ENCODE measurements at places on chromosomes 12 and 14.

GRCh38 chr12:27424631-27425230 is 21.8 kb upstream of the SMCO2 start:
- DNase-seq, result no peak

DNA sequence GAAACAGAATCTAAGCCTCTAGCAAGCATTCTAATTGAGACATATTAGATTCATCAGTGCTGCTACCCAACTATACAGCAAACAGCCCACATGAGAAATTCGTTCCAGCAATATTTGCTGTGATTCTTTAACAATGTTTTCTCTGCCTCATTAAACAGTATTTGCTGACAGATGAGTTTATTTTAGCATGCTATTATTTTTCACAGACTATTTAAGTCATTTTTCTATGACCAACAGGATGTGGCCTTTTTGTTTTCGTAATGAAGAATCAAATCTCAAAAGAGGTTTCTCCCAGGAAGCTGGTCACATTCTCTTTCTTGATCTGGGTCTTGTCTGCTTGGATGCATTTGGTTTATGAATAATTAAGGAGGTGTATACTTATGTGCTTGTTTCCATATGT is 23.2 kb upstream of the SERPINA12 start:
- no peak for DNase-seq

DNA sequence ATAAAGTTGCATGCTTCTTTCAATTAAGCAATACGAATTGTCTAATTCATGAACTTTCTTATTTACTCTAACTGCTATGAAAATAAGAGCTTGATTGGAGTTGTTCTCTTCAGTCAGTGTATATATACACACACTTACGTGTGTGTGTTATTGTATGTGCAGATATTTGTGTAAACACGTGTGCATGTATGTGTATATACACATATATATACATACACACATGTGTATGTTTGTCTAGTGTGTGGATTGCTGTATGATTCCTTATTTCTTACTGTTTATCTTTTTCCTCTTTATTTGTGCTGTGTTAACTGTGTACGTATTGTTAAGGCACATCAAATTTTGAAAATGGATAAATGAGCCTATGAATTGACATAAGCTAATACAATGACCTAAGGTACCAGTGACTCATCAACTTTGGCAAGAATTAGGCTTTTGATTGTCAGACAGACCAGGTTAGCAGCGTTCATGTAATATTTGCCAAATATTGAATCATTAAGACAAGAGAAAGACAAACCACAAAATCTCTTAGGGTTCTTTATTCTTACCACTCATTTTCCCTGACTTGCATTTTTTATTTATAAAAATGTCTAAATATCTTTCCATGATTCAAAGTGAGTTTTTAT is 423.9 kb downstream of the SOX5 start:
- no peak for DNase-seq

DNA sequence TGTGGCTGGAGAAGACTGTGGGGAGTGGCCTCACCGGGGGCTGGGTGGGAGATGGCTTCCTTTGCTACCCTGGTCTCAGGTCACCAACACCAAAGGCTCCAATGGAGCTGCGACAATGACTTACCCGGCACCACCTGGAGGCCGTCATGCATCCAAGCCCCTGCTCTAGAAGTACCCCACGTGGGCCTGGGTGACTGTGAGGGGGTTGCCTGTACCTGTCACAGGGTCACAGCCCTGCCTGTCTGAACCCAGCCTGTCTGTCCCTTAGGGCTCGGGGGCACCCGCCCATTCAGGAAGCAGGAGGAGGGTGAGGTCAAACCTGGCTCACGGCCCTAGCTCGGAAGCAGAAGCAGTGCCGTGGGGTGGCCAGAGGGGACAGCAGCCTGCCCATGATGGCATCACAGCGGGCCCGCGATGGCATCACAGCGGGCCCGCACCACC is 18.9 kb downstream of the ABCB9 start:
- no peak for DNase-seq

- no peak for DNase-seq
Observed at GRCh38 chr14:24839617-24840203, 205.7 kb upstream of the GZMB start.

GRCh38 chr12:85281636-85282312 is 1.8 kb downstream of the ALX1 start:
- DNase-seq, result no peak

GRCh38 chr14:104744484-104744883 is 8.5 kb upstream of the SIVA1 start:
- no peak for DNase-seq

DNA sequence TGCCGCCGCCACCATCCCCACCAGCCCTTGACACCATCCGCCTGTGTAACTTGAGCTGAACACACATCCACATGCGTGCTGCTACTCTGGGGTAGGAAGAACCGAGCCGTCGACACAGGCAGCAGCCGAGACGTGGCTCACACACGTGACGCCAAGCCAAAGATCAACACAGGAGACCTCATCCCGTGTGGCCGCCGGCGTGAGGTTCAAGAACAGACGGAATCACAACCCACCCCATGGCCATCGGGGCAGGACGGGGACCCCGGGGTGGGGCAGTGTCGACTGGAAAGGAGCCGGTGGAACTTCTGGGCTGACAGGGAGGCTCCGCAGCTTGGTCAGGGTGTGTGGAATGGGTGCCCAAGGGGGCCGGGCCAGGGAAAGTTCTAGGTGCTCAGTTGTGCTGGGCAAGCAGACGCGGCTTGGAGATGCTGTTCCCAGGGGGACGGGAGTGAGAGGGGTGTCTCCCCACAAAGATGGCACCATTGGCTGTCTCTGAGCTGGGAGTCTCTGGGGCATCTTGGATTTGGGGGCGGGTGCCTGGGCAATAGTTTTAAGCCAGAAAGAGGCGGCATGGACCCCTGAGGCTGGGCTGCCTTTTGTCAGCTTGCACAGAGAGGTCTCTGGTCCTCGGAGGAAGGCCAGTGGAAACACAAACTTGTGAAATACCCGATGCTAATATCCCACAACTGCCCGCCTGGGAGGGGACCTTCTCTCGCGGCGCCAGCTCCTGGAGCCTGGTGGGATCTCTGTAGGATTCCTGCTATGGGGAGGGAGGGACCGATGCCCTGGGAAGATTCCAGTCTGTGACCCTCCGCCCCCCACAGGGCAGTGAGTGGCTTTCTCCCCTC is 41.8 kb downstream of the GALNT9 start:
- no peak for DNase-seq

- no peak for DNase-seq
Observed at GRCh38 chr12:64086946-64087345, 135.2 kb downstream of the KICS2 start.

GRCh38 chr12:4540638-4541037 is 1.9 kb downstream of the RAD51AP1 start:
- no peak for DNase-seq

- DNase-seq, result no peak
Observed at GRCh38 chr14:63472986-63473788, 70.0 kb downstream of the PPP2R5E start.

DNA sequence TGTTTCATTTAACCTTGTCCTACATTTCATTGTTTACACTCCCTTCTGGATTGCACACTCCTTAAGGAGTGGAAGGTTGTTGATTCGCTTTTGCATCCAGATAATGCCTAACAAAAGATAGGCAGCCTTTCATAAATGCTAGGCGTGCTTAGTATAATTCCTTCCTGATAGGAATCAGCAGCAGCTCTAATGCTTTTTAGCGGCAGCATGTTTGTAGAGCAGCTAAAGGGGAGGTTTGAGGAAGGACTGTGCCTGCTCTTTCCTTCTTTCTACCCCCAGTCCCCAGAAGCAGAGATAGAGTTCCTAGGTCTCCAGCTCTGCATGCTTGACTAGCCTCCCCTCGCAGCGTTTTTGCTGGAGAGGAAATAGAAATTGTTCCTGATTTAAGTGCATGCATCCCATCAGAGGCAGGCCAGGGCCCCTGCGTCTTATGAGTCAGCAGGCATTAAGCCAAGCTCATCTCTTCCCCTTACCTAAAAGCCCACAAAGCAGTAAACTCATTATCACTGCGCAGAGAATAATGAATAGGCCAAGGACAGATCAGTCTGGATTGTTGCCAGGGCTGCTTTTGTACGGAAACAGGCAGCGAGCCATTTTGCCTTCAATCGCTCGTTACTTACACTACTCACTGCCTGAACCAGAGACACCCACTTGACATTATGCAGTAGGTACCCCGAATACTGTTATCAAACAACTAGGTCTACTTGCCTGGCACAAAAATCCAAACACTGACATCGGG is 14.0 kb upstream of the TBPL2 start:
- no peak for DNase-seq

DNA sequence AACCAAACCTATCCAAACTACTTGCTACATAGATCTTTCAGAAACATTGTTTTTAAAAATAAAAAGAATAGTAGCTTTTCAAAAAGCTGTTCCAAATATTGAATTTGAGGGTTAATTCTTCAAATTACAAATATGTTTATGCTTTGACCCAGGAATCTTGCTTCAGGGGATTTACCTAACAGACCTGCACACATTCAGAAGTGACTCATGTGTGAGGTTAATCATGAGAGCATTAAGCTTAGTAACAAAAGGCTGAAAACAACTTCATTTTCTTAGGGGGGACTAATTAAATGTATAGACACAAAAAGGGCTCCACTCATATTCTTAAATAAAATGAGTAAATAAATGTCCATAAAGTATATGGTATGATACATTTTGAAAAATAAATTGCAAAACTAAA is 672.4 kb upstream of the FLRT2 start:
- no peak for DNase-seq

GRCh38 chr12:123983822-123984485 is 10.9 kb downstream of the ZNF664 start:
- no peak for DNase-seq

DNA sequence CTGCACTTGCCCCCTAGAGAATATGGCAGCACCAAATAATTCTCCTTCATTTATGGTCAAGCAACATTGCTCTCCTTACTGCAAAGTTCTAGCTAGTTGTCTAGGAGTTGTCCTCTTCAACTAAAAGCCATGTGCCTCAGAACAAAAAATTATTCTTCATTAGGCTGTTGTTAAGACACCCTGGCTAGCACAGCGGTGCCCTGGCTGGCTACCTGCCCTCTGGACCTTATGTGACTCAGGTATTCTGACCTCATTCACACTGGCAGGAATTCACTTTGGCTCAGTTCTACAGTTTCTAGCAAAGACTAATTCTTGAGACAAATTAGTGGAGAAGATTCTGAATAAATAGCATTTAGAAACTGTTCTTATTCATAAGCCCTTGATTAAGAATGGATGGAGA is 224.4 kb upstream of the KRR1 start:
- DNase-seq, result no peak

GRCh38 chr14:96267336-96267735 is 11.3 kb downstream of the BDKRB1 start:
- no peak for DNase-seq

DNA sequence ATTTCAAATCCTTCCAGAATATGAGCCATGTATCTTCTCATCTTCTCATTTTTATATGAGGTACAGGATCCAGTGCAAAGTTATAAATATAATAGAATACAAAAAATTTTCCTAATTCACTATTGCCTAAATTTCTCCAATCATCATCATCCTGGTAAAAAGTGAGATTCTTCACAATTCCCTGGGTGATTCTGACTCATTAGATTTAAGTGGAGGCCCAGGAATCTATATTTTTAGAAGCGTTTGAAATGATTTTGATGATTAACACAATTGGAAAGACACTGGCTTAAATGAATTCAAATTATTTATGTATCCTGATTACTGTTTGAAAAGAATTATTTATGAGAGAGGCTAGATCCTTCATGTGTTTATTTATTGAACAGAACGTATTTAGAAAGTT is 380.3 kb upstream of the PDE3A start:
- no peak for DNase-seq

GRCh38 chr12:52390739-52391617 is 5.5 kb upstream of the KRT84 start:
- no peak for DNase-seq
